ENCODE measurements at places on chromosomes 3 and 15.

GRCh38 chr3:143226678-143227291, 107.2 kb downstream of the CHST2 start:
- no peak for DNase-seq

GRCh38 chr3:144381607-144382006, 410.0 kb downstream of the DIPK2A start:
- DNase-seq: no peak

- DNase-seq: no peak
Observed at GRCh38 chr3:57637391-57637790, 40.2 kb upstream of the ARF4 start.

DNA sequence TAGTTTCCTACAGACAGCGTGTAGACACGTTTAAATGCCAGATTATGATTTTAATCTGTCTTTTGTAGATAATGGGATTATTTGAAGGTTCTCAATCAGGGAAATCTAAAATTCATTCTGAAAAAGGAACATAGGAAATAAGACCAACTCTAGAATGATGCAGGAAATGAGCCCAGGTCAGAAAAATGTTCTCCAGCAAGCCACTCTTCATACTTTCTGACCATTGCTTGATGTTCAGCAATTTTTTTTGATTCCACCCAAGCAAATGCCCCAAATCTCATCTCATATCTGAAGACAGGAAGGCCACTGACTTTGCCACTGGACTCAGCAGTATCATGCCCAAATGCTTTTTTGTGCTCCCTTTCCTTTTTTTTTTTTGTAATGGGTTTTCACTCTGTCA, 373.4 kb downstream of the LPP start:
- DNase-seq: no peak

DNA sequence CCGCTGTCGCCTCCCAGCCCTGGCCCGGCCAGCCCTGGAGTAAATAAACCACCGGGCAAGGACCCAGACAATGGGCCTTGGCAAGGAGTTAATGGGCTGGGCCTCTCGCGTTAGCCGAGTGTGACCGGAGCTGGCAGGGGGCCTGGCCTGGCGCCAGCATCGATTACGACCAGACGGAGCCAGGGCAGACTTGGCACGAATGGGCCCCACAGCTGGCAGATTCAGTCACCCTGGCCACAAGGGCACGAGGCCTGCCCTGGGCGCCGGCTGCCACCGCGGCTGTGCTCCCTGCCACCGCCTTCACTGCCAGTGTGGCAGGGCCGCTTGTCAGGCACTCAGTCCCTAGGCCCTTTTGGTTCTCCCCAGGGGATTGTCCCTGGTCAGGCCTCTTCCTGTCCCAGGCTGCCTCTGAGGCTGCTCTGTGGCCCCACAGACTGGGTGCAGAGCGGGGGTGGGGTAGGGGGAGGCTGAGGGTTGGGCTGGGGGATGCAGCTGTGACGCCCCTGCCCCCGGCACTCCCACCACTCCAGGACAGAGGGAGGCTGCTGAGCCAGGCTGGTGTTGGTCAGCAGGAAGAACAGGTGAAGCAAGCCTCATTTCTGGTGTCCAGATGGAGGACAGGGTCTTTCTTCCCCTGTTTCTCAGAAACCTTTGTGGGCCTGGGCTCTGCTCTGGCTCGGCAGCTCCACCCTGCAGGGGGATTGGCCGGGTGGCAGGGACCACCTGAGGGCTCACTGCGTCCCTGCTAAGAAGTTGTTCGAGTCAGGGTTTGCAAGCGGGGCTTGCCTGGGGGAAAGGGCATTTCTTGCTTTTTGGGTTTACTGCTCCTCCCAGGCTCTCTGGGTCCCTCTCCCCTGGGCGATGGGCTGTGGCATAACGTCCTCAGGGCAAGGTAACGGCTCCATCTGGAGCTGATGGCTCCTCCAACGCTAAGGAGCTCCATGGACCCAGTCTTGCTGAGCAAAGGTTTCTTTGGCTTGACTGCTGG, 30.5 kb upstream of the SRP14 start:
- DNase-seq: peak; percentile 70

DNA sequence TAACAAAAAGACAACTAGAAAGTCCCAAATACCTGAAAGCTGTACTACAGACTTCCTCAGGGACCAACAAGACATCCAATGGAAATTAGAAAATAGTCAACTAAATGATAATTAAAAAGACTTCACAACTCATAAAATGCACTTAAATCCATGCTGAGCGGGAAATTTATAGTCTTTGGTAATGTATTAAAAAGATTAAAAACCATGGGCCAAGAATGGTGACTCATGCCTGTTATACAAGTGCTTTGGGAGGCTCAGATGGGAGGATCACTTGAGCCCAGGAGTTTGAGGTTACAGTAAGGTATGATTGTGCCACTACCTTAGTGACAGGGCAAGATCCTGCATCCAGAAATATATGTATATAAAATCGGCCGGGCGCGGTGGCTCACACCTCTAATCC, 45.0 kb downstream of the CPEB1 start:
- DNase-seq: no peak

DNA sequence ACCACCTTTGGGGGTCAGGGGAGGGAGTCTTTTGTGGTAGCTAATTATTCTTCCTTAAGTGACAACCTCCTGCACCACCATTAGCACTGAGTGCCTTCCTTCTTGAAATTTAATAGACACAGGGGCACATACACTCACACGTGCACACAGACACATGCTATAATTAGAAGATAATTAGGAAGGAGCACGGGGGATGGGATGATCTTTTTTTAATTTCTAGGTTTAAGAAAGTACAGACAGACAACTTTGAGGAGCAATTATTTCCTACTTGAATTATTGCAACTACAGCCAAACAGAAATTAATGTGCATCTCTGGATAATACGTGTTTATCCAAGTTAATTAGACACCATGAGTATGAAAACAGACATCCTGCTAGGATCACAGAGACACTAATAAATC, 44.8 kb upstream of the GUCA1C start:
- no peak for DNase-seq

DNA sequence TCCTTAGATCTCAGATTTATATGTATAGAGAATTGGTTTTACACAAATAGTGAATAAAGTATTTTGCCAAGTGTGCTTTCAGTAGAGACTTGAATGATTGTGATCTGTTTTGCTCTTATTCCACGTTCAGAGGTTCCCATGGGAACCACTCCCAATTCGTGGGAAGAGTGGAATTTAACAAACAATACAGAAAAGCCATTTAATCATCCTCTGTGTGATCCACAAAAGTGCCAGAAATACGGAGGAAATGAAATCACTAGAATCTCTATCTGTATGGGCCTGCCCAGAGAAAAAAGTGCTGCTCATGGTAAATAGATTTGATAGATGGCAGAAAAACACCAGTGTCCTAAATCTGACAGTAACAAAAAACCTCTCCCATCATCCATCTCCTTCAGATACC, 56.0 kb downstream of the CNTN4 start:
- no peak for DNase-seq

DNA sequence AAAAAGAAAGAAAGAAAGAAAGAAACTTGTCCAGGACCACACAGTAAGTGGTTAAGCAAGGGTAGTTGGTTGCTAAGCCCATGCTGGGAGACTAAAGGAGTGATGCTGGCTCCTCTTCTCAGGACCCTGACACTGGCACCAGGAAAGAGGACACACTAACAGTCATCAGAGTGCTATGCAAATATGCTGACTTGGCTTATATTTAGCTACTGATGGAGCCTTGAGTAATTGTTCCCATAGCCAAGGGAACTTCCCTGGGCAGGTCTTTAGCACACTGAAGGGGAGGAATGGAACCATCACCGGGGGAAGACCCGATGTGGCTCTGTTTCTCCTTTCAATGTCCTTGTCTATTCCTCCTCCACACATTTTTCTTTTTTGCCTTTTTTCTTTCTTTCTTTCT, 6.2 kb downstream of the TMEM40 start:
- no peak for DNase-seq

DNA sequence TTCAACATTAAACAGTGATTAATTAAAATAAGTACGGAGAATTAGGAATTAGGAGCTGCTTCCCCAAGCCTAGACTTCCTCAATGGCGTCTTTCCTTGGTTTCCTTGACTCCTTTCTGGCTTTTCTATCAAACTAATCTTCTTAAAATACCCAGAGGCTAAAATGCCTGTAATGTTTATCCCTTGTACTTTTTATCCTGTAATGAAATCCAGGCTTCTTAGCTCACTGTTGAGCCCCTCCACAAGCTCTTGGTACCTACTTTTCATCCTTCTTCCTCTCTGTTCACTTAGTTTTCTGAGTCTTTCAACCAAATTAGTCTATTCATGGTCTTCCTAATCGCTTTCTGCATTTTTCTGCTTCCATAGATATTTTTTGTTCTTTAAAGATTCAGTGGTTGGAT, 6.9 kb upstream of the UBE2E1 start:
- no peak for DNase-seq

- no peak for DNase-seq
Observed at GRCh38 chr3:188554404-188554803, 400.4 kb downstream of the LPP start.

DNA sequence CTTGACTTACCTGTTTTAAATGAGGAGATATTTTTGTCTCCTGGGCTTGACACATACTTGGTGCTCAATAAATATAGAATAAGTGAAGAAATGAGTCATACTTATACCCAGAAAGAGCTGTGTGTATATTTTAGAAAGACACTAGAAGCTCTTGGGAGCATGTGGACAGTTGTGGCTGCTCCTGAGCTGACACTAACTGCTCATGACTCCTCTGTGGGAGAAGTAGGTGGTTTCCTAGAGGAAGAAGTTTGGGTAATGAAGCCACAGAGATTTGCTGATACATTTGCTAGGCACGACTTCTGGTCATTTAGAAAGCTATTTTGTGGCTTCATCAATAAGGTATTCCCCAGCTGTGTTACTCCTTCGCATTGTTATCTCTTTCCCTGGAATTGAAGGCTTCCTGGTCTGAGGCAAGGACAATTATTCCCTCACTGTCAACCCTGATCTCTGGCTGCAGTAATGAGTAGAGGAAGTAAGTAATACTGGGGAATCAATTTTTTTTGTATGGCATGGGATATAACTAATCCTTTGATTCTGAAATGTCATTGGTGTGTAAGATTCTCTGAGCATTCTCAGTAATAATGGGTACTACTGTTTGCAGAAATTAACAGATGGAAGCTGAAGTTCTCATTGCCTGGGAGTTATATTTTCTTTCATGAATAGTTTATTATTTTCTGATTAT, 79.6 kb upstream of the DCBLD2 start:
- DNase-seq: peak; percentile 11

DNA sequence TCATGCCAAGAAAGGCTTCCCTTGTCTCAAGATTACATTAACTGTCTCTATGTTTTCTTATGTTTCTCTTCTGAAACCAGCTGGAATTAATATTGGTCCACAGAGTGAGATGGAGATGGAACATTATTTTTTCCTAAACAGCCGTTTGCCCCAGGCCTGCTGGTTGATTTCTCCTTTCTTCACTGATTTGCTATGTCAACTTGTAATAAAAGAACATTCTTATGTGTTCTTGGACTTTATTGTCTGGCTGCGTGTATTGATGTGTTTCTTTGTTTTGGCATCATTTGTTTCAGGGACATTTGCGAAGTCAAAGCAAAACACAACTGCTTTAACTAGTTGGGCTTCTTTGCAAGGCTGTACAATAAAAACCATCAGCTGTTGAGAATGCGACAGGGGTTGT, 168.5 kb downstream of the FAM43A start:
- no peak for DNase-seq

DNA sequence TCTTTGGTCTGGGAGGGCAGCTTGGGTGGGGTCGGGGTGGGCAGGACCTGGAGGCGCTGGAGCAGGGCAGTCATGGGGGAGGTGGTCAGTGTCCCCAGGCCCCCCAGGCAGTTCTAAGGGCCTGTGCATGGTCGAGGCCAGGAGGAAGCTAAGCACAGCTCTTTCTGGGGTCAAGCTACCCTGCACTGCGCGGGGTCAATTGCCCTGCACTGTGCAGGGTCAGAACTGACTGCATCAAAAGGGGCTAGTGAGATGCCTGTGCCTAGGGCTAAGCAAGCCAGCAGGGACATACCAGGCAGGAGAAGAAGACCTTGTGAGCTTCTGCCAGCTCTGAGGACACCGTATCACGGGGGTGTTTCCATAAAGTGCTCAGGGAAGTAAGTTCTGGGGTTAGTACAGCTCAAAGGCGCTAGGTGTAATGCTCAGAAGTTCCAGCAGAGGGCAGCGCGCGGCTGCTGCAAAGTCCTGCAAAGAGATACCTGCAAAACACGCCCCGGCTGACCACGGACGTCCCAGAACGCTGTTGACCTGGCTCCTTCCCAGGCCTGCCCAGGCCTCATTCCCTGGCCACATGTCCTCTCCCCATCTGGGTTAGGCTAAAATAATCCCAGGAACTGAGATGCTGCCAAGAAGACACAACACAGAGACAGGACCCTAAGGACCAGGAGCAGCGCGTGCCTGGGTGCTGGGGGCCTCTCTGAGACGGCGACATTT, 18.8 kb upstream of the IQSEC1 start:
- DNase-seq: peak; percentile 85

GRCh38 chr3:120560304-120561250, 35.6 kb upstream of the NDUFB4 start:
- DNase-seq: no peak

- peak; percentile 70 for DNase-seq
Observed at GRCh38 chr3:125054449-125055329, 1.1 kb downstream of the HEG1 start.

DNA sequence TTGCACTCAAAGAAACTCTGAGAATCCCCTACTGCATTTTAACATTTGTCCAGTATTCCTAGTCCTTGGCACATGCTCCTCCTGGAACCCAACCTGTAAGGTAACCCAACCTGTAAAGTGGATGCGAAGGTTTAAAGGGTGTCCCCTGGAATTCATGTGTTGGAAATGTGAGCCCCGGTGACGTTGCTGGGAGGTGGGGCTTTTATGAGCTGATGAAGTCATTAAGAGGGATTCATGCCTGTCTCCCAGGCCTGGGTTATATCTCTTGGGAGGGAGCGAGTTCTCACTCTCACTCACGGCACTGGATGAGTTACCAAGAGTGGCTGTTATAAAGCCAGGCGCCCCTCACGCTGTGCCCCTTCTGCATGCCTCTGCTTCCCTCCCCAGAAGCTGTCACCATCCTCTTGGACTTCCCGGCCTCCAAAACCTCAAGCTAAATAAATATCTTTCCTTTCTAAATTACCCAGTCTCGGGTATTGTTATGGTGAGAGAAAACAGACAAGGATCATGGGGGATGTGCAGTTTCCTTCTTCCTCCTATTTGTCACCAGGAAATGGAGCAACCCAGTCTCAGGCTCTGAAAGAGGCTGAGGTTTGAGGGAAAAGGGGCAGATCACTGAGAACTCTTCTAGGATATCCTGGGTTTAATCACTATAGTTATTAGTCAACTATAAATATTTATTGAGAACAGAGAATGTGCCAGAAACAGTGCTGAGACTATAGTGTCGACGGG, 7.6 kb downstream of the XXYLT1 start:
- no peak for DNase-seq

- DNase-seq: no peak
Observed at GRCh38 chr3:184561913-184562877, 610 bp downstream of the EPHB3 start.

GRCh38 chr3:120160050-120160449, 65.8 kb upstream of the GSK3B start:
- DNase-seq: no peak

DNA sequence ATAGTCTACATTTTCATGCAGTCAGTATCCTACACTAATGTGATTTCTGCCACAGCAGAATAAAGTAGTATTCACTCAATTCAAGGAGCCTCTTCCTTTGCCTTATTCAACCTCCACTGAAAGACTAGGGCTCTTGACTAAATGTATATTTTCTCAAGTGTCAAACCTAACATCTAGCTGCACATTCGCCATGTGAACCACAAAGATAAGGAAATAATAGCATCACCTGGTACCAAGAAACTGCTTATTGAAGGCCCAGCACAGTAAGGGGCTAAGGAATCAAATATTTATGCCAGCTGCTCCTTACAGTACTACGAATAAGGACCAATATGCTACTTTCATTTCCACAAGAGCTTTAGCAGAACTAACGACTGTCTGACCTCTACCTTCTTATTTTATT, 1.3 kb downstream of the SRP14 start:
- DNase-seq: no peak
